ENCODE measurements at places on chromosomes 13 and 19. TPM values are rescaled to one million over a fixed set of nuclear protein-coding genes. Genes with fewer than 3 reads are reported as not detected.

FBXO27 gene
- 10.8 TPM for total RNA-seq

BIVM gene
- 14.6 TPM for total RNA-seq

RTBDN gene
- not detected for total RNA-seq

PCDH20 gene
- not detected for total RNA-seq

ZNF571 gene
- total RNA-seq, result 0.56 TPM

MCEMP1 gene
- 0.48 TPM for total RNA-seq

NLRP4 gene
- total RNA-seq, result not detected

DNA sequence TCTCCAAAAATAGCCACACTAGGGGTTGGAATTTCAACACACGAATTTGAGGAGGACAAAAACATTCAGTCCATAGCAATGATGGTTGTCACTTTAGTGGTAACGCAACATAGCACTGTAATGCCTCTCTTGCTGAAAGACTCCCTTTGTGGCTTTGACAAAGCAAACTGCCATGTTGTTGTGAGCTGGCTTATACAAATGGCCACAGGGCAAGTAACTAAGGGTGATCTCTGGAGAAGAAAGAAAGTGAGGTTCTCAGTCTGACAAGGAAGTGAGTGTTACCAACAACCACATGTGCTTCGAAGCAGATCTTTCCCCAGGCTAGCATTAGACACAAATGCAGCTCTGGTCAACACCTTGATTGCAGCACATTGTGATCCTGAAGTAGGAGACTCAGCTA is 79.1 kb upstream of the PCDH17 start:
- DNase-seq, result no peak

DNA sequence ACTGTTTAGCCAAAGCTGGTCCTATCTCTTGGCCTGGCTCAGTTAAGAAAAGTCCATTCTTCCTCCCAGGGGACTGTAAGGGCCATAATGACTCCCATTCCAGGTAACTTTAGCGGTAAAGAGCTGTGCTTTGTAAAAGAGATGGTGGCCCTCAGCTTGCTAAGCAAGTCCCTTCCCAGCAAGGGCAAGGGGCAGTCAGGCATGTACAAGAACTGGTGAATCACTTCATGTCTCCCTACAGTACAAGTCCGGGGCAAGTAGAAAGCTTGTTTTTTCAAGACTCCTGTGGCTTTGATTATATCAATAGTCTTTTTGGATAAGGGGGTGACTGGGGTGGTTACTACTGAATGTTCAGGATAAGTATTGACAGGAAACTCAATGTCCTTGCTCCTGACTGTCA is 88.9 kb downstream of the SLC25A15 start:
- DNase-seq, result no peak

DNA sequence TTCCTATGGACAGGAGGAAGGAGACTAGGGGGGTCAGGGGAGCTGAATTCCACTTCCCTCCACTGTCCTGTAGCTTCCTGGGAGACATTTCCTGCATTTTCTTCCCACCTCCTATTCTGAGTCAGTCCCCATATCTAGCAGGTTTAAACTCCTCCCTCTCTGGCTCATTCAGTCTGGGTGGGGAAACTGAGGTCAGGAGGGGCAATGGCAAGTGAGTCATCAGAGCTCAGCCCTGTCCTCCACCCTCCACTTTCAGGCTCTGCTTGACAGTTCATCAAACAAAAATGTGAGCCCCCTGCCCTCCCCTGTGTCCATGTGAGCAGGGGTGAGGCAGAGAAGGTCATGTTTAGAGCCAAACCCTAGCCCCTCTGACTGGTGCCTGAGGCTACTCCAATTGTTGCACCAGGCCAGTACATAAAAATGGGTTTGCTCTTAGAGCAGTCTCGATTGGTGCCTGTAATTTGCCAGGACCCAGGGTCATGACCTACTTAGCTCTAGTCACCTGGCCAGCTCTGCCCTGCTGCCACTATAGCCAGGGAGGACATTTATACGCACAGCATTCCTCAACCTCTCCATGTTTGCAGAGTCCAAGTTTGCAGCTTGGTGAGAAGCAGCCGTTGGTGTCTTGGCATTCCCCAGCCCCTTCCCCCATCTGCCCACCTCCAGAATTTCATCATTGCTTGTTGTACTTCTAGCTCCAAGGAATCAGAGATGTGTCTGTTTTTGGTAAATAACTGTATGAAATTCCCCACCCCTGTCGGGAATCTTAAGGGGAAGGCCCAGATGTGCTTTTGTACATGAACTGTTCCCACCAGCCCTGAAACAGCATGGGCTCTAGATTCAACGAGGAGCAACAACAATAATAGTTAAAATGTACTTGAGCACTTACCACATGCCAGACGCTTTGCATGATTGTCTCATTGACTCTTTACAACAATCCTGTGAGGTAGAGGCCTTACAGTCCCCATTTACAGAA is 20.7 kb downstream of the SAMD4B start:
- DNase-seq, result no peak

DNA sequence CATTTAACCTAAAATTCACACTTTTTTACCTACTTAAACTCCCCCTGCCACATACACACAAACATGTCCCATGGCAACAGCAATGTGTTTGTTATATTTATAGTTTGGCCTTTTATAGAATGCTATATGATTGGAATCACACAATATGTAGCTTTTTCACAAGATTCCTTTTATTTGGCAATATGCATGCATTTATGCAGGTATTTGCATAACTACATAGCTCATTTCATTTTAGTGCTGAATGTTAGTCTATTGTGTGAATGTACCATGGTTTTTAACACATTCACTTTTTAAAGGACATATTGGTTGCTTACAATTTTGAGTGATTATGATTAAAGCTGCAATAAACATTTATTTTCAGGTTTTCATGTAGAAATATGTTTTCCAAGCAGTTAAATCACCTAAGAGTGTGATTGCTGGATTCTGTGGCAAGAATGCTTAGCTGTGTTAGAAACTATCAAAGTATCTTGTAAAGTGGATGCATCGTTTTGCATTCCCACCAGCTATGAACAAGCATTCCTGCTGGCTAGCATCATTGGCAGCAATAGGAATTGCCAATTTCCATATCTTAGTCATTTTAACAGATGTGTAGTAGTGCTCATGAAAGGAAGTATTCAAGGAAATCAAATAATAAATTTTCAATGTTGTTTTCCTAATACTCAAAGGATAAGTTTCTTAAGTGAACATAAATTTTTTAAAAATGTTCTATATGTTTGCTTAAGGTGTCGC is 557.0 kb downstream of the SLITRK1 start:
- DNase-seq, result no peak

DNA sequence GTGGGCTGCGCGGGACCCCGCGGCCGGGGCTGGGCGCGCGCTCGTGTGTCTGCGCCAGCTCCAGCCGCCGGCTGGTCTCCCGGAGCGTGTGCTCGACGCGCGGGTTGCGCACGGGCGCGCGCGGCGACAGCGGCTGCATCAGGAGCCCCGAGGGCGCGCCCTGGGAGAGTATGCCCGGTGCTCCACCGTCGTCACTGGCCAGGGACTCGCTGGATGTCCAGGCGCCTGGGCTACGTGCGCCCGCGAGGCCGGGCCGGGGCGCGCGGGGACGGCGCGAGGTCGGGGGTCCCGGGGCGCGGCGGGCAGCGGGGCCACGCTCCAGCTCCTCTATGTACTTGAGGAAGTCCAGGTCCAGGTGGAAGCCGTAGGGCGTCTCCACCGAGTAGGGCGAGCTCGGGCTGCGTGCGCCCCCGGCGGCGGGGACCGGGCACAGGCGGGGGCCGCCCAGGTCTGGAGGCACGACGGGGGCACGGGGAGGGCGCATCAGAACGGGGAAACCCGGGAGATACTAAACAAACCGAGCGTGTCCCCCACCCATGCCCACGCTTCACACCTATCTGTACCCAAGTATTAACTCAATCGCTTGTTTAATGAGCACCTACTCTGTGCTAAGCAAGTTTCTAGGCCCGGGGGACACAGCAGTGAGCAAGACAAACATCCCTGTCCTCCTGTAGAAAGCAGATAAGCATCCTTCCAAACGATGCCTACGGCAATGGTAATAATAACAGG is 7.6 kb downstream of the KANK3 start:
- no peak for DNase-seq

- no peak for DNase-seq
Observed at GRCh38 chr19:4297901-4298809, 4.0 kb downstream of the TMIGD2 start.

- DNase-seq, result no peak
Observed at GRCh38 chr13:21139374-21139773, 37.0 kb downstream of the SKA3 start.

DNA sequence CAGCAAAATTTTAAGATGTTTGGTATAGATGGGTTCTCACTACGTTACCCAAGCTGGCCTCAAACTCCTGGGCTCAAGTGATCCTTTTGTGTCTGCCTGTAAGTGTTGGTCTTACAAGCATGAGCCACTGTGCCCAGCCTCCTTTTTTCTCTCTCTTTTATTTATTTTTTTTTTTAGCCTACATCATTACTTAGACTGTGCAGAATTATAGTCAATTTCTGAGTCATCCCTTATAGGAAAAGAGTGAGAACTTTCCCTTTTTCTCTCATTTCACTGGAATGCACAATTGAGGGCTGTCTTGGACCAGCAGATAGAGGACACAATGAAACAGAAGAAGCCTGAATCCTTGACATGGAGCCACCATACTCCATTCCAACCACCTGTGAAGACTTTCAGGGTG is 13.3 kb downstream of the TSKS start:
- DNase-seq, result no peak

- DNase-seq, result no peak
Observed at GRCh38 chr13:92259523-92259922, 861.1 kb downstream of the GPC5 start.

DNA sequence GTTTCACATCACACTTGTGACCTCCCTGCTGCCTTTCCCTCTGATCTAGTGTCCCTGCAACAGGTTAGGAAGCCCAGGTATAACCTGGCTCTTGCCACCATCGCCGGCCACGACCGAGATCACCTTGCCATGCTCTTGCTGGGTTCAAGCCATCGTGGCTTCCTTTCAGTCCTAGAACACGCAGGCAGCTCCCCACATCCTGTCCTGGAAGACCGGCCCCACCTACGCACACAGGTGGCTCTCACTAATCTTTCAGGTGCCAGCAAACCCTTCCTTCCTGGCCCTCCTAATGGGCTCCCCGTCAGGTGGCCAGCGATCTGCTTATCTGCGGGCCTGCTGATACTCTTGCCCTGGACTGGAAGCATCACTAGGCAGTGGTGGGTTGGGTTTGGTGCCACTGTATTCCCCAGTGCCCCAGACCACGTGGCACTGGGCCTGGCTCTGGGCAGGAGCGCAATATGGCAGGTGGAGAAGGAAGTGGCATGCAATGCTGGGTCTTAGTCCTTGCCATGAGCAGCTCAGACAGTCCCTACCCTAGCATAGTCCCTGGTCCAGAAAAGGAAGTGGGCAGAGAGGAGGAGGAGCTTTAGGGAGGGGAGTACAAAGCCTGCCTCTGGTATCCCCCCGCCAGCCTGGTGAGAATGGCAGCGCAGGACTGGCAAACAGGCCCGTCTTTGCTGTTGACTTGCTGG is 11.8 kb downstream of the PPP1R37 start:
- no peak for DNase-seq

GRCh38 chr19:36707134-36707533 is 19.7 kb downstream of the ZNF567 start:
- no peak for DNase-seq

- no peak for DNase-seq
Observed at GRCh38 chr19:15400521-15401396, 18.0 kb downstream of the AKAP8L start.
